ENCODE measurements at places on chromosomes 6 and 20.

DNA sequence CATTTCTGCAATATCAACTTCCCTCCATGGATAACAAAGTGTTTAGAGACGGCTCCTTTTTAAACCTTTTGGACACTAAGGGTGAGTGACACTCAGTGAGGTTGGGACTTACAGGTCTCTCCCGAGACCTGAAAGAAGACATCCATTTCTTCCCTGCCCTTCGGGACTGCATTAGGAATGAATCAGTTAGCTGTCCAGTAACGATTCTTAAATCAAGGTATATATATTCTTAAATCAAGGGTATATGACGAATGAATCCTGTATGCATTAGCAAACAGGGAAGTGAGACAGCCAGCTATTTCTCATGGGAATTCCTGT, 52.9 kb downstream of the EDN1 start:
- DNase-seq = no peak

- DNase-seq = no peak
These were observed 207.6 kb downstream of the OGFRL1 start for GRCh38 chr6:71496018-71496721.

GRCh38 chr6:166930354-166930891, 25.9 kb downstream of the RNASET2 start:
- no peak for DNase-seq

DNA sequence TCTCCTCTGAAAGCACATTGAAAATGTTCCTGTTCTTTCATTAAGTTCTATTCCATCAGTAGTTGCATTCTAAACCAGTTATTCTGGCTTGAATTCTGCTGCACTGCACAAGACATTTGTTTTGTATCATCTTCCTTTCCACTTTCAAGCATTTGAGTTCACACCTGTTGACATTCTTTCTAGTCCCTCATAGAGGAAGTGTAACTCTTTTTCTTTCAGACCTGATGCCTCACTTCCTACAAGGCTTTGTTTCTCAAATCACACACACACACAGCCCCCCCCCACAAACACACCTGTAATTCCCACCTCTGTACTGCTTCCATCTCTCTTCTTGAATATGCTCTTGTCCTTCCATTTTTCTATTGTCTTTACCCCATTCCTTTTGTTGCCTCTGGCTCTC, 50.9 kb downstream of the CCN2 start:
- no peak for DNase-seq

DNA sequence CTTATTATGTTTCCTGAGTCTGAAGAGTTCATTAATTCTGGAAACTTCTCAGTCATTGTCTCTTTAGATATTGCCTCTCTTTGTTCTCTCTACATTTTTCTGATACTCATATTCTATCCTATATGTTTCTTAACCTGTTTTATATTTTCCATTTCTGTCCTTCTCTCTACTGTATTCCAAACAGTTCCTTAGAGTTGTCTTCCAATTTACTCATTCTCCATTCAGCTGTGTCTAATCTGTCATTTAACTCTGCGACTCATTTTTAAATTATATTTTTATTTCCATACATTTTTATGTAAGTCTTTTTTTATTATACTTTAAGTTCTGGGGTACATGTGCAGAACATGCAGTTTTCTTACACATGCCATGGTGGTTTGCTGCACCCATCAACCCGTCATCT, 251.8 kb downstream of the NRN1 start:
- no peak for DNase-seq

- no peak for DNase-seq
These were observed 50.3 kb downstream of the OLIG3 start for GRCh38 chr6:137443901-137444300.

GRCh38 chr20:22567944-22568871, 16.2 kb downstream of the FOXA2 start:
- DNase-seq = no peak

- DNase-seq = no peak
These were observed 67.2 kb downstream of the DHX35 start for GRCh38 chr20:39029364-39029763.

All from CD8-positive, alpha-beta memory T cell (primary cell).